ENCODE measurements at places on chromosomes 16 and 17.

- DNase-seq, result no peak
Measured at GRCh38 chr17:10120109-10120485, 78.3 kb downstream of the GAS7 start.

GRCh38 chr16:78503602-78504001 lies 404.1 kb downstream of the WWOX start:
- DNase-seq, result no peak

- DNase-seq, result no peak
Measured at GRCh38 chr17:7293816-7294613, 424 bp downstream of the YBX2 start.

DNA sequence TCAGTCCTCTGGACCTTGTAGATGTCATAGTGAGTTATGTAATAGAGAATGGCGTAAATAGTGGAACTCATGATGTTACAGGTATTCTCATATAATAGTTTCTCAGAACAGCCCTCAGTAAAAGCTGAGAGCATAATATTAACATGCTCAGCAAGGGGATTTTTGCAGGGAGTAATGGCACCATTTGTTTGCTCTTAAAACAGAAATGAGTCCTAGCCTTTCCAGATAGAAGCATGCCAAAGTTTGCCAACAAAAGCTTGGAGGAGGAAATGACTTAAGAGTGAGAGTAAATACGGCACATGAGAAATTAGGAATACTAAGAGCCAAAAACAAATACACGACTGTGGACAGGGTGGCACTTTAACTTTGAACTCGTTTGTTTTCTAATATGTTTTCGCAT lies 198.4 kb downstream of the ANKFN1 start:
- no peak for DNase-seq

DNA sequence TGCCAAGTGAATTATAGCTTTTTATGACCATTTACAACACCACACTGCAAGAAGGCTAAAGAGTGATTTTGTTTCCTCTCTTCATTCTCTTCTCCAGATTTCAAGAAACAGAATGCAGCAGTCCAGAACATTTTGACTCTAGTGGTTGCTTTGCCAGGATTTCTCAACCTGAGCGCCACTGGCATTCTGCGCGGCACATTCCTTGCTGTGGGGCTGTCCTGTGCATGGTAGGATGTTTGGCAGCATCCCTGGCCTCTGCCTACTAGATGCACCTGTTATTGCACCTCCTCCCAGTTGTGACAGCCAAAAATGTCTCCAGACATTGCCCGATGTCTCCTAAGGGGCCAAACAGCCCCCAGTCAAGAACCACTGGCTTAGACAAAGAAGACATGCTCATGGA lies 25.7 kb upstream of the SLC39A11 start:
- no peak for DNase-seq

- DNase-seq, result no peak
Measured at GRCh38 chr16:87330646-87331045, 13.5 kb upstream of the C16orf95 start.

GRCh38 chr17:45663772-45664171 lies 120.3 kb upstream of the CRHR1 start:
- DNase-seq, result no peak

- DNase-seq, result no peak
Measured at GRCh38 chr17:78650093-78650715, 73.0 kb upstream of the DNAH17 start.

DNA sequence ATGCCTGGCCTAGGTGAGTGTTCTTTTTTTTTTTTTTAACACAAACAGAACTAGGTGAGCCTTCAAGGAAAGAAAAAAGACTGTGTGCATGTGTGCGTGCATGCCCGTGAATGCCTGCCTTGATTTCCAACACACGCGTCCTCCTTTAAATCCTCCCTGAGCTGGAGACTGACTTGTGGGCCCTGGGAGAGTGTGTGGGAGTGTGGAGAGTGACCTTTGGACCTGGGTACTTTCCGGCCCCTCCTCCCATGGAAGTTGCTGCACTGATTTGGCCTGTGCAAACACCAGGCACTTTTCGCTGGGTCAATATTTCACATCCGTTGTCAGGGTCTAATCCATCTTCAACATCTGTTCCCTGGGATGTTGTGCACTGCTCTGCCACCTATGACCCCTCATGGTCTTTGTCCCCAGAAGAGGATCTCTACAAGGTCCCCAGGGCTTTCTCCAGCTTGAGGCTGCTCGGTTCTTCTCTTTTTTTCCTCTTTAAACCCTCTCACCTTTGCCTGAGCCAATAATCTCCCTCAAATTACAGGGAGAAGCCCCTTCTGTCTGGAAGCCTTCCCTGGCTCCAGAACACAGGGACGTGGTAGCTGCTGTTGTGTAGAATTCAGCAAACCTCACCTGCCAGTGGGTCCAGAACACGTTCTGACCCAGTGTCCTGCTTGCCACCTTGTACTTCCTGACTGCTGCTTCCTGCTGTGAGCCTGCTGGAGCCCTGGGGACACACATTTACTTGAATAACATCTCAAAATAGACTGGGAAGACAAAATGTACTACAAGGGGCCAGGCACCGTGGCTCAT lies 20.8 kb upstream of the ATP5MC1 start:
- DNase-seq, result no peak

- no peak for DNase-seq
Measured at GRCh38 chr17:44966348-44967025, 1.6 kb downstream of the C1QL1 start.
